Epithelial cell of proximal tubule (primary cell): ENCODE measurements at places on chromosomes 12 and 14. TPM values are rescaled to one million over a fixed set of nuclear protein-coding genes. Genes with fewer than 3 reads are reported as not detected.

Gene FAM90A1
- 0.23 TPM in 1 of 2 replicates, not detected in the other for total RNA-seq

DNA sequence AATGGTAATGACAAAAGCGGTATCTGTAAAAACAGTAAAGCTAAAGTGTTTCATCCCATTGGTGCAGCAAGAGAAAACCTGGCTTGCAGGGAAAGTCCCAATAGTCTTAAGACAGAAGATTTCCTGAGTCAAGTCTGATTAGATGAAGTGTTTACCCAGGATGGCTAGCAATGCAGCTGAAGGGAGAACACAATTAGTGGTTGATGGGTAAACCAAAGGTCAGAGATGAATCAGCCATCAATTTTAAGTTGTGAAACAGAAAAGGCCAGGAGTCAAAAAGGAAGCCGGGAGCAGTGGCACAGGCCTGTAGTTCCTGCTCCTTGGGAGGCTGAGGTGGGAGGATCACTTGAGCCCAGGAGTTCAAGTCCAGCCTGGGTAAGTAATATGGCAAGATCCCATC, 52.6 kb downstream of the SEC23A start:
- DNase-seq, result peak; percentile 97

Gene IFNG-AS1
- total RNA-seq, result not detected in 2 replicates

GRCh38 chr14:81209167-81209836, 11.5 kb downstream of the GTF2A1 start:
- no peak for DNase-seq

GRCh38 chr12:6553051-6553868, 2.6 kb downstream of the IFFO1 start:
- no peak for DNase-seq

Gene P2RX2
- total RNA-seq, result not detected in 2 replicates

GRCh38 chr12:87661786-87662377, 367.3 kb downstream of the C12orf50 start:
- no peak for DNase-seq

Gene BBS10
- total RNA-seq, result 4.7 and 8.2 TPM in 2 replicates

DNA sequence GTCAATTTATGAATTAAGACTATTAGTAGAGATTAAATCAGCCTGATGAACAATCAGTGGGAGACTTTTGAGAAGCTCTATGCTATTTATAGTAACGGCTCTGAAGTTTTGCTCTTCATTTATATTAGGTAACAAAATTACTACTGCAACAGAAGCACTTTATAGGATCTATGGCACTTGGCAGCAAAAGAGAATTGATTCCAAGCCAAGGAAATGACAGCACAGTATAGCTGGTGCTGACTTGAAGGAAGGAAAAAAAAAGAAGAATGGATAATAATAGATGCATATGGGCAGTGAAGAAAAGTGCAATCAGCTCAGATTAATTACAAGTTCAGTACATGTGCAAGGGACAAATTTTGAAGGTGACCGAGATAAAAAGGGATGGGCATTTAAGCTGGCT, 228.2 kb upstream of the PPFIA2 start:
- DNase-seq, result no peak

DNA sequence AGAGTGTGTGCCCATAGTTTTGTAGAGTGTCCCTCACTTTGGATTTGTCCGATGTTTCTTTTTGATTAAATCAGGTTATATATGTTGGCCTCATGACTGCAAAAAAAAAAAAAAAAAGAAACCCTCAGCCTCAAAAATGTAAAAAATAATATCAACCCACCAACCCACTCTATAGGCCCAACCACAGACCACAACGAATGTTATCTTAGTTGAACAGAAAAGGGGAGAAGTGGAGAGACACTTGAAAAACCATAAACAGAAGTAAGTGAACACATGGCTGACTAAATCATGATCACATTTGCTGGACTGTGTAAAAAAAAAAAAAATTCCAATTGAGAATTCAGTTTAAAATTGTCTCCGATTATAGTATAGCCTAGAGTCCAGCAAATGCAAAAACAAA, 45.5 kb upstream of the ST8SIA1 start:
- no peak for DNase-seq

Gene LALBA
- total RNA-seq, result not detected in 2 replicates

- peak; percentile 73 for DNase-seq
Observed at GRCh38 chr12:67370979-67371378, 101.8 kb downstream of the CAND1 start.

DNA sequence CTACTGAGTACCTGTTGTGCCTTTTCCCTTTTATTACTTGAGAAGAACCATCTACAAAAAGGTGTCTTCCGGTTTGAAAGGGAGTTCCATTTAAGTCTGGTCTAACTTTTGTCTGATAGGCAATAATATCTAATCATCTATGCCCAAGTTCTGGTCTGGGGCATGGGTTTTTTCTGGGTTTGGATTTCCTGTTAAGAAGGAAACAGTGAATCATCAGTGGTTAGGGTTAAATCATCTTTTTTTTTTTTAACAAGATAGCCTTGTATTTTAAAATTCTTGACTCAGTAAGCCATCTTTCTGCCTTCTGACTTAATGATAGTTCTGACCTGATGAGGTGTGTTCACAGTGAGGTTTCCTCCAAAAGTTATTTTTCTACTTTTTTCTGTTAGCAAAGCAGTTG, 29.3 kb upstream of the CPNE8 start:
- DNase-seq, result no peak

- DNase-seq, result no peak
Observed at GRCh38 chr12:1880153-1880845, 38.2 kb downstream of the CACNA2D4 start.

Gene GALNT8
- total RNA-seq, result 0.58 and 1.5 TPM in 2 replicates

- no peak for DNase-seq
Observed at GRCh38 chr12:13546231-13546630, 349.7 kb downstream of the EMP1 start.

- no peak for DNase-seq
Observed at GRCh38 chr12:40020261-40020691, 85.6 kb downstream of the SLC2A13 start.

Gene OASL
- 0.12 and 0.29 TPM in 2 replicates for total RNA-seq

Gene RILPL2
- total RNA-seq, result 1.7 and 3.5 TPM in 2 replicates

Gene KIAA0586
- 11.2 and 18.5 TPM in 2 replicates for total RNA-seq

DNA sequence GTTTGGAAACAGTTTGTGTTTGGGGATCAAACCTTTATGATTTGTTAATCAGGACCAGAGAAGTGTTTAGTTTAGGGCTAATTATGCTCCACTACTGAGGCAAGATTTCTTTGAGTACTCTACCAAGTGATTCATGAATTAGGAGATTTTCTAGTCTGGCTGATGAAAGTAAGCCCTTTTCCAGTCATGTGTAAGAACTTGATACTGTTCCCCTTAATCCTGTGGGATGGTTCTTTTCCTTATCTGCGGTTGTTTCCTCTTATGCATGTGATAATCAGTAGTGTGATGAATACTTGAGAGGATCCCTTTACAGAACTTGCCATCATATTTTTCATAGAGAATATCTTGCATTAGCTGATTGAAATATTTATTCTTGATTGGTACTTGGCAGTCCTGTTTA, 42.1 kb downstream of the DYRK2 start:
- no peak for DNase-seq

DNA sequence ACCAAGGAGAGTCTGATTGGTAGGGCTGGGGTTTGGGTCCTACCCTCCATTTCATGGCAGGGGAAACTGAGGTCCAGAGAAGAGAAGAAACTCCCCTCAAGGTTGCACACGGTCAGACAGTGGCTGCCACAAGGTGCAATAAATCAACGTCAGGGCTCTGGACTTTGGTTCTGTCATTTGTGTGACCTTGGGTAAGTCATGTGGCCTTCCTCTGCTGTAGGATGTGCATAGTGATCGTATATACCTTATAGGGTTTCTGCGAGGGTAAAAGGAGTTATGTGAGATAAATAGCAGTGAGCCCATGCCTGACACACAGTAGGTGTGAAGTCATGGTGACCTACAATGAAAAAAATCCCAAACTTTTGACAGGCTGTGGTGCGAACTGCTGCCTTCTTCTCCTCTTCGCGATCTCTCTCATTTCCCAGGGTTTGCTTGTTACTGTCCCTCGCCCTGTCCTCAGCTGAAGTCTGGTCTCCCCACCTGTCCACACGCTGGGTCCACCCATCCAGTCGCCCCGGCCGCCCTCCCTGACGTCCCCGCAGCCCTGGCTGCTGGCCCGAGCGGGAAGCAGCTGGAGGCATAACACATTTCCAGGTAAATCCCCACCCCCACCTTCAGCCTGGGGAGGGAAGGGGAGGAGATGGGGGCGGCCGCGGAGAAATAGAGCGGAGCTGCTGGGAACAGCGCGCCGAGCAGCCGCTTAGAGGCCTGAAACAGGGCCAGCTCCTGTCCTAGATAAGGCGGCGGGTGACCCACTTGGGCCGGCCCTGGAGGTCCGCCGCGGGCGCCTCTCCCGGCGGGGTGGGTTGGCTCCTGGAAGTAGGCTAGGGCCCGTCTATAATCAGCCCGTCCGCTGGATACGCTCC, 1.8 kb upstream of the FAM222A start:
- DNase-seq, result no peak

DNA sequence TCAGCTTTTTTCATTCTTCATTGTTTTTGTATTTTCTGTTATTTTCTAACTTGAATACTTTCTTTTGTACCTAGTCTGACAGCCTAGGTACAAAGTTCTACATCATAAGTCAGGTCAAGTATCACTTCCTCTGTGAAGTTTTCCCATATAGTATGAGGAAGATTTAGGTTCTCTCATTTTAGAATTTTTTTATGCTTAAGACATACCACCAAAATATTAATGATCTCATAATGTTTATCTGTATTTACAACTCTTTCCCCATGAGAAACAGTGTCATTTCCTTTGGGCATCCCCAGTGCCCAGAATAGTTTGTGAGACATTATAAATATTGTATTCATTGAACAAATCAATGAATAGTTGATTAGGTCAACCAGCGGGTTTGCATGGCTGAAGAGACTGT, 3.1 kb upstream of the ATF7IP start:
- no peak for DNase-seq

GRCh38 chr14:89485264-89485663, 68.2 kb upstream of the FOXN3 start:
- DNase-seq, result no peak

DNA sequence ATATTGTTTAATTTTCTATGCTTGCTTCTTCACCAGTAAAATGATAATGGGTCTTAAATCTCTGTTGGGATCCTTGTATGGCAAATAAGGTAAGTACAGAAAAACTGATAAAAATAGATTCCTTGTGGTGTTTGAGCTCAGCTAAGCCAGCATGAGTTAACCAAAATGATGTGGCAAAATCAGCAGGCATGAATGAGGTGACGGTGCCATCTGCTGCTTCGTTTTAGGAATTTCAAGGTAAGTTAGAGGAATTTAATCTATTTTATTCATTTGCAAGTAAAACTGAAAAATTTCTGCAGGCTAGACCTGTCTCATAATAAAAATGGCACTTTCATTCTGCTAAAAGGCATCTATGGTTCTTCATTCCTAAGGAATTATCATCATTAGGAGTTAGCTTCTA, 10.0 kb upstream of the CLEC7A start:
- no peak for DNase-seq

Gene NOS1
- under 0.01 and 0.14 TPM in 2 replicates for total RNA-seq

GRCh38 chr14:86462193-86462753, 932.3 kb downstream of the FLRT2 start:
- no peak for DNase-seq

DNA sequence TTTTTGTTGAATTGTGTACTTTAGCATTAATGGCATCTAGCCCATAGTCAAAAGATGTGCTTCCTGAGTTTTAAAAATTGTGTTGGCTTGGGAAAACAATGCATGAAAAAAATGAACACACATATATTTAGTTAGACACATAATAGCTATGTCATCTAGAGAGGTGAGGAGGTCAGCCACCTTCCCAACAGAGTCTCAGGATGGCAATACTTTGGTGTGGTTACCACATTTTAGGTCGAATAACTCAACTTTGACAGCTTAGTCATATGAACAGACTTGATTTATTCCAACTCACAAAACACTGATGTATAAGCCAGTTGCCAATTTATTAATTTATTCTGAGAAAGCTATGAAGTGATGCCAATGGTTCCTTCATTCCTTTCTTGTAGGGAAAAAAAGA, 114.0 kb downstream of the ETNK1 start:
- no peak for DNase-seq

Gene JAG2
- 4.1 and 5.7 TPM in 2 replicates for total RNA-seq

- DNase-seq, result no peak
Observed at GRCh38 chr12:101050631-101051030, 159.4 kb downstream of the SLC5A8 start.

GRCh38 chr14:100345711-100346110, 22.6 kb downstream of the SLC25A47 start:
- no peak for DNase-seq

- no peak for DNase-seq
Observed at GRCh38 chr12:102169922-102170621, 27.6 kb downstream of the PMCH start.

DNA sequence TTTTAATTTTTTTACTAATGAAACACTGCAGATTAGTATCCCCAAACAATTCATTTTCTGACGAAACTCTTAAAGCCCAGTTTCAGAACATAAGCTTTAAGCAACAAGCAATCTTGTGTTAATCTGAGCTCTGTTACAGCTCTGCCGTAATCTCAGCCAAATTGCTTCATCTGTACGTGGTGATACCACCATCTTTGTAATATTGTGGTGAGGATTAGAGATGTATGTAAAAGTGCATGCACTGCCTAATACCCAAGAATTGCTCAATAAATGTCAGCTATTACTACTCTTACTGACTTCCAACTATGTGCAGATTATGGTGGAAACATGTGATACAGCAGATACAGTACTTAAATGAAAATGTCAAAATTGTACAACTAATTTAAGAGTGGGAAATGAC, 1.8 kb downstream of the AKAP5 start:
- no peak for DNase-seq

- DNase-seq, result no peak
Observed at GRCh38 chr14:50763382-50764007, 67.5 kb downstream of the NIN start.

Gene PLEKHG7
- 0.23 TPM in 1 of 2 replicates, not detected in the other for total RNA-seq
